Activated CD8-positive, alpha-beta memory T cell treated with anti-CD3 and anti-CD28 coated beads, Interleukin-2, amount 50 U/mL, for 4 hours (primary cell): ENCODE measurements at places on chromosomes 5 and 9.

DNA sequence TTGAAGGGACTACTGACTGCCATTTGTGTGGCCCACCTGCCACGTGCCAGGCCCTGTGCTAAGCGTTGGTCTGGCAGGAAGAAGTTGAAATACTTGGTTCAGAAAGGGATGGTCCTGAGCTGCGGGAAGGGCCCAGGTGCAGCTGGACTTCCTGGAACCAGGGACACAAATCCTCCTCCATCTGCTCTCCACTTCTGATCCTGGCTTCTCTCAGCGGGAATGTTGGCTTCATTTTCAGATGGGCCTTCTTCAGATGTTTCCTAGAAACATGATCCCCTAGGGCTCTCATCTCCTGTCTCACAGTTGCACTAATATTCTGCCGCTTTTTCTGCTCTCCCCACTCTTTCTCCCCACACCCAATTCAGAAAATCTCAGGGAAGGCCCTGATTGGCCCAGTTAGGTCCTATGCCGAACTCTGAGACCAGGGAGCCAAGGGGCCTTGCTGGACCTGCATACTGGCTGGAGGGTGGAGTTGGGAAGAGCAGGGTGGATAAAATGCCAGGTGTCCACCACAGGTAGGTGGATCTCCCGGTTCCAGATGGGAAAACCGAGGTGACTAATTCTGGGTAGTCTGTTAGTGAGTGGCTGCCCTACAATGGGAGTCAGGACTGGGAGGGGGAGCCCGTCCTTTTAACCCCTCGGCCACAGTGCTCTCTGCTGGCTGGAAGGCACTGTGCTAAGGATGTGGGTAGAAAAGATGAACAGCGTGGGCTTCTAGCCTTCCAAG is 19.4 kb downstream of the PSAT1 start:
- DNase-seq, result no peak

- no peak for DNase-seq
Observed at GRCh38 chr9:87278971-87279733, 218.5 kb upstream of the DAPK1 start.

- DNase-seq, result no peak
Observed at GRCh38 chr5:81167544-81167943, 65.6 kb upstream of the CKMT2 start.

- no peak for DNase-seq
Observed at GRCh38 chr9:79371301-79371700, 200.5 kb upstream of the TLE4 start.

GRCh38 chr9:130117376-130117775 is 54.8 kb upstream of the NCS1 start:
- no peak for DNase-seq

- no peak for DNase-seq
Observed at GRCh38 chr9:133788819-133789717, 50.9 kb upstream of the SARDH start.

GRCh38 chr5:21663082-21663481 is 1190.1 kb downstream of the CDH12 start:
- no peak for DNase-seq

GRCh38 chr5:117504305-117504704 is 929.7 kb upstream of the SEMA6A start:
- DNase-seq, result no peak

GRCh38 chr9:36764364-36765076 is 191.8 kb downstream of the MELK start:
- DNase-seq, result no peak

DNA sequence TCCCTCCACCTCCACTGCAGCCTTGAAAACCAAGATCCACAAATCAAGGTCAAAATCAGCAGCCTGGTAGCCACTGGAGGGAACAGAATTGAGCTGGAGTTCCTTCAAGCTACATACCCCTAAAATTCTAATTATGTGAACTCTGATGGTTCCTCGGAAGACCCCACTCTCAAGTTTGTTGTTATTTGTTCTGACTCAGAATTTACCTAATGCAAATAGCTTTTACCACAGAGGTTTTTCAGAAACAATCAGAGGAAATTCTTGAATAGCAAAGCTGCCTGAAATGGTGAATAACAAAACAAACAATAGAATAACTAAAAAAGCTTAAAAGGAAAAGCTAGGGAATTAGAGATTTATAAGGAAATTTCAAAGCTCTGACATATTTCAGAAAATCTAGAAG is 220.0 kb downstream of the CDH18 start:
- DNase-seq, result no peak

- DNase-seq, result no peak
Observed at GRCh38 chr5:89628876-89629635, 746.1 kb upstream of the MEF2C start.

DNA sequence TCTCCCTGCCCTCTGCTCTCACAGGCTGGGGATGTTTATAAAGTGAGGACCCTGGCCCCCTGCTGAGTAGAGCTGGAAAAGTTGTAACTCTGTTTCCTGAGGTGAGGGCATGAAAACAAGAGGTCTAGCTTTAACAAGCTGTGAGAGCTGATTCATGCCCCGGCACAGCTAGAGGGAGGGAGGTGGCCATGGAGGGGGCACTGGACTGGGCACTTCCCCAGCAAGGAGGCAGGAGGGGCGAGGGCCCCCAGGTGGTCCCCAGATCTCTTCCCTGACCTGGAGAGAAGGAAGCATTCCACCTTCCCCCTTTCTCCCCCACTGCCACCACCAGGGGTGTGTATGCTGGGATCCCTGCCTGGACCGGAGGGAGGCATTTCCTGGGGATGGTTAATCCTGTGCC is at the start of gene MSMP:
Gene MSMP, minus strand, starts transcription at position 13 of the 400 bp plus-strand sequence. CDS start 147 bp downstream, outside the sequence.
- DNase-seq, result no peak

DNA sequence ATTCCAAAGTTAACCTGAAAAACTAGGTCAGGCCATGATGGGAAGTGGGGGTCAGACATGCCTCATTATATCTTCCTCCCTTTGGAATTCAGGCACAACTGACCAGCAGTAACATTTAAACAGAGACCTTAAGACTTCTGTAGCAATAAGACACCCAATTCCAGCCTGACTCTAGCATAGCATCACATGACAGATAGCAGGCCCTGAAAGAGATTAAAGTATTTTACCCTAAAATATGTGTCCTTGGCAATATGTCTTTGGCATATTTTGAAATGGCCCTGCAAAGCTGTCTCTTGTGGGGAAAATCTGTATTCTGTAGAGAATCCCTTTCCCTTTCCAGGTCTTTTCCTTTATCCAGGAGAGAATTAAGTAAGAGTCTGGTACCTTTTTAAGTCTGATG is 34.3 kb downstream of the S1PR3 start:
- no peak for DNase-seq

- peak; percentile 78 for DNase-seq
Observed at GRCh38 chr5:159100025-159100781, 487 bp upstream of the EBF1 start.

GRCh38 chr9:73412874-73413273 is 261.2 kb downstream of the ANXA1 start:
- DNase-seq, result no peak

DNA sequence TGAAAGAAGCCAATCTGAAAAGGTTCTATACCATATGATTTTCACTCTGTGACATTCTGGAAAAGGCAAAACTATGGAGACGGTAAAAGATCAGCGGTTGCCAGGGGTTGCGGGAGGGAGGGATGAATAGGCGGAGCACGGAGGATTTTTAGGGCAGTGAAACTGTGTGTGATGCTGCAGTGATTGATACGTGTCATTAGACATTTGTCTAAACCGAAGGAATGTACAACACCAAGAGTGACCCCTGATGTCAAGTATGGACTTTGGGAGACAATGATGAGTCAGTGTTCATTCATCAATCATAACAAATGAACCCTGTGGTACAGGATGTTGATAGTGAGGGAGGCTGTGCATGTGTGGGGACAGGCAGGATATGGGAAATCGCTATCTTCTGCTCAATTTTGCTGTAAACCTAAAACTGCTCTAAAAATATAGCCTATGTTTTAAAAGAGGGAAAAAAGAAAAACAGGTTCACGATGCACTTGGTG is 34.4 kb downstream of the ERGIC1 start:
- DNase-seq, result no peak

DNA sequence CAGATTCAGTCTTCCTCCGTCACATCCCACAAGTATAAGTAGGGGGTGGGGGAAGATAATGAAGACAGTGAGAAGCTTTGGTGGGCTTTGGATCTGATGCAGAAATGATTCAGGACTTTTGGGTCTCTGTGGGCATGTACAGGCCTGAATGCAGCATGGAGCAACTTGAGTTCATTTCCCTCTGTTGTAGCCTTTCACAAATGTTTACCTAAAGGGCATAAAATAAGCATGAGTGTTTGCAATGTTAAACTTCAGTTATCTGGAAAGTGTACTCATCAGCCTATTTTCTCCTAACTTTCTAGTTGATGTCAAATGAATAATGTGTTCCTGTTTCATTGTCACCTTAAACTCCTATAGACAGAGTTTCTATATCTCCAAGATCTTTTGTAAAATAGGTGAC is 39.3 kb downstream of the GARNL3 start:
- DNase-seq, result no peak

- DNase-seq, result no peak
Observed at GRCh38 chr5:172002310-172002709, 4.1 kb downstream of the FBXW11 start.

DNA sequence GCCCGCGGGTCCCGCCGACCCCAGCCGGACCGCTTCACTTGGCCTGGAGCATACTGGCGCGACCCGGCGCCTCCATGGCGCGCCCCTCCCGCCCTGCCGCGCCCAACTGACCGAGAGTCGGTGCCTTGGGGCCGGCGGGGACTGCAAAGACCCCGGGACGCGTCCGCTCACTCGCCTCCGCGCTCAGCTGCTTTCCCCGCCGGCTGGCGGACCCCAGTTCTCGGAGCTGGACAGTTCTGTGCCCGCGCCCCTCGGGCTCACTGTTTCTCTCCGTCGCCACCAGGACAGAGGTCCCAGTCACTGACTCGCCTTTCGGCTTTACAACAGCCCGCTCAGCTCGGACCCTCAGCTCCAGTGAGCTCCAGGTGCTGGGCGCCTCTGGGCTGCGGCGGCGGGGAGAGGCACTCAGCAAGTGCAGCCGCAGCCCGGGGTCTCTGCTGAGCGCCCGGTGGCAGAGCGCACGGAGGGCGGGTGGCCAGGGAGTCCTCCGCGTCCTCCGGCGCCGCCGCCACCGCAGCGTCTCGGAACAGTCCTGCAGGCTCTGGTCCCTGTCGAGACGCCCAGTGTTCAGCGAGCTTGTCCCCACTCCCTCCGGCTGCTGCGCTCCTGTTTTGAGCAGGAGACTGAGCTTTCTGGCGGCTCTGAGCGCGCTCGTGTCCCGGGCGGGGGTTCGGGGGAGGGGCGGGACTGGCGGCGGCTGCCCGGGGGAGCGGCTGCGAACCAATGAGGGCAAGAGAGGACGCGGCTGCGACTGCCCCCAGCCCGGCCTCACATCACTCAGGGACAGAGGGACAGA is at the start of gene SMIM32:
Gene SMIM32, minus strand, starts transcription at position 637 of the 796 bp plus-strand sequence. CDS start 638 bp downstream, outside the sequence.
- no peak for DNase-seq

DNA sequence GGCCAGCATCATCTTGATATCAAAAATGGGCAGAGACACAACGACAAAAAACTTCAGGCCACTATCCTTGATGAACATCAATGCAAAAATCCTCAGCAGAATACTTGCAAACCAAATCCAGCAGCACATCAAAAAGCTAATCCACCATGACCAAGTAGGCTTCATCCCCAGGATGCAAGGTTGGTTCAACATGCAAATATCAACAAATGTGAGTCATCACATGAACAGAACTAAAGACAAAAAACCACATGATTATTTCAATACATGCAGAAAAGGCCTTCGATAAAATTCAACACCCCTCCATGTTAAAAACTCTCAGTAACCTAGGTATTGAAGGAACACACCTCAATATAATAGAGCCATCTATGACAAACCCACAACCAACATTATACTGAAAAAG is 8.5 kb downstream of the MTREX start:
- no peak for DNase-seq

DNA sequence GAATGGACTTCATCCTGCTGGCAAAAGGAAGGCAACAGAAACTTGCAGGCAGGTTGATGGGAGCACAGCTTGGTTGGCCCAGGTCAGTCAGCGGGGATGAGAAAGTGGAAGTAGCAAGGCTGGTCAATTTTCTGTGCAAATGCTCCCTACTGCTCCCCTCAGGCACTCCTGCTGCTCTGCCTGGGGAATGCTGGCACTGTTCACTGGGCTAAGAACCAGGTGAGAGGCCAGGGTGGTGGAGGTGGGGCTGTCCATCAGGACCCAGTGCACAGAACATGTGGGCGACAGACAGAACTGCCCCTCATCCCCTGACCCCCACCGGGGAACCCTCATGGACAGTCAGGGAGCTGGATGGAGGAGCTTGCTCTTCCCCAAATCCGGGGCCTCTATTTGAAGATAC is 593.1 kb downstream of the IRX1 start:
- no peak for DNase-seq

GRCh38 chr5:167877924-167878323 is 413.5 kb upstream of the WWC1 start:
- no peak for DNase-seq

GRCh38 chr5:143629871-143630659 is 181.9 kb upstream of the HMHB1 start:
- DNase-seq, result no peak

- DNase-seq, result no peak
Observed at GRCh38 chr5:106097340-106097739, 1573.4 kb downstream of the EFNA5 start.

- no peak for DNase-seq
Observed at GRCh38 chr5:94361832-94362796, 256.3 kb downstream of the KIAA0825 start.

- no peak for DNase-seq
Observed at GRCh38 chr9:13033959-13034693, 245.4 kb downstream of the MPDZ start.

DNA sequence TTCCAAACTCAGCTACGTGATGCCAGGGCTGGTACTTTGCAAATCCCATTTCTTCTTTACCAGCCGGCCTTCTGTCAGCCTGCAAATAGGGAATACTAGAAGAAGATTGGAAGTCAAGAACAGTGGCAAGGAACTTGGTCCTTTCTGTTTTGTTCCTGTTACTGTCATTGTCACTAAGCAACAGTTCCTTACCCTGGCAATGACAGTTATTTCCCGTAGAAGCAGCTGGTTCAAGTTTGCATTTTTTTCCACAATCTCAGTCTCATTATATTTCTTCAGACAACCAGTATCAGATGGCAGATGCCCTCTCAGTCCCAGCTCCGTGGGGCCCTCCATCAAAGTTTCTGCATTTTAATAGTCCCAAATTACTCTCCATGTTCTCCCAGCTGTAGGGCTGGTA is 9.1 kb upstream of the C1QTNF2 start:
- no peak for DNase-seq

DNA sequence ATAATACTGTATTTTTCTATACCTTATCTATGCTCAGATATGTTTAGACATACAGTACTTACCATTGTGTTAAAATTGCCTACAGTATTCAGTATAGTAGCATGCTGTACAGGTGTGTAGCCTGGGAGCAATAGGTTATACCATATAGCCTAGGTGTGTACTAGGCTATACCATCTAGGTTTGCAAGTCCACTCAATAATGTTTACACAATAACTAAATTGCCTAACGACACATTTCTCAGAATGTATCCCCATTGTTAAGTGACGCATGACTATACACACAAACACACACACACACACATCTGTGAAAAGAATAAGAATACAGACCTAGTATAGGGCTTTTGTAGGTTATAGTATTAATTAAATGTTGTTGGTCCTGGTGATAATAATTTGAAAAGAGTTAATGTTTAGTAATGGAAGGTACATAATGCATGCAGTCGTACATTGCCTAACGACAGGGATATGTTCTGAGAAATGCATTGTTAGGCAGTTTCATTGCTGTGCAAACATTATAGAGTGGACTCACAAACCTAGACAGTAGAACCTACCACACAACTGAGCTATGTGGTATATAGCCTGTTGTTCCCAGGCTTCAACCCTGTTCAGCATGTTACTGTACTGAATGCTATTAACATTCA is 13.6 kb downstream of the TDRD7 start:
- no peak for DNase-seq
